T-helper 17 cell (primary cell): ENCODE measurements at places on chromosomes 7 and 10.

- DNase-seq, result no peak
Measured at GRCh38 chr7:19119870-19120486, 2.5 kb upstream of the TWIST1 start.

DNA sequence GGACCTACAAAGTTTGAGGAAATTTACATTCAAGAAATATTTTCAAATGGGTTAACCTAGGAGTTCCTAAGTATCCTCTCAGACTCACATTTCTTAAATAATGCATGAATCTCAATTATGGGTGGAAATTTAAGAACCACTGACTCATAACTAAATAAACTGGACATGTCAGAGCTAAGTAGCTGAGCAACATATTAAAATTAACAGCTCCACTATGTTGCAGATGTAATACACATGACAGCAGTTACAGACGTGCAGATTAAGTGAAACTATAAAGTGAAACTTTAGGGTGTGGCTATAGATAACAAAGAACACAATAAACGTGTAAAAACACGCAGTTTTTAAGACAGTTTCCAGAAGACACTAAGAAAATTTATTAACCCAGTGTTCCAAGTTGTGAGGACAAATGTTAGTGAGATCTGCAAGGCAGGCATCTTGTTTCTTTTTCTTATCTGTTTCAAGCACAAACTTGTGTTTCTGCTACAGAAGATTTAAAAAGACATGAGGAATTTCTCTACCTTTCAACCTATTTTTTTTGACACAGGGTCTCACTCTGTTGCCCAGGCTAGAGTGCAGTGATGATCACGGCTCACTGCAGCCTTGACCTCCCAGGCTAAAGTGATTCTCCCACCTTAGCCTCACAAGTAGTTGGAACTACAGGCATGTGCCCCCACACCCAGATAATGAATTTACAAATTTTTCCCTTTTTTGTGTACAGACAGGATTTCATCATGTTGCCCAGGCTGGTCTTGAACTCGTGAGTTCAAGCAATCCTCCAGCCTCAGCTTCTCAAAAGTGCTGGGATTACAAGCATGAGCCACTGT, 25.3 kb downstream of the DNMBP start:
- DNase-seq, result no peak

- DNase-seq, result no peak
Measured at GRCh38 chr10:17888189-17888588, 63.5 kb upstream of the SLC39A12 start.

DNA sequence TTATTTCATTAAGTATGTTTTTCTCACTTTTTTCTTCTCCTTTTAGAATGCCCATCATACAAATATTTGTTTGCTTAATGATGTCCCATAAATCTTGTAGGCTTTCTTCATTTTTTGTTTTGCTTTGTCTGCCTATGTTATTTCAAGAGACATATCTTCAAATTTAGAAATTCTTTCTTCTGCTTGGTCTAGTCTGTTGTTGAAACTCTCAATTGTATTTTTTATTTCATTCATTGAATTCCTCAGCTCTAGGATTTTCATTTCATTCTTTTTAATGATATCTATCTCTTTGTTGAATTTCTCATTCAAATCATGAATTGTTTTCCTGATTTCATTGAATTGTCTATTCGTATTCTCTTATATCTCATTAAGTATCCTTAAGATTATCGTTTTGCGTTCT, 125.1 kb upstream of the VIPR2 start:
- DNase-seq, result no peak

DNA sequence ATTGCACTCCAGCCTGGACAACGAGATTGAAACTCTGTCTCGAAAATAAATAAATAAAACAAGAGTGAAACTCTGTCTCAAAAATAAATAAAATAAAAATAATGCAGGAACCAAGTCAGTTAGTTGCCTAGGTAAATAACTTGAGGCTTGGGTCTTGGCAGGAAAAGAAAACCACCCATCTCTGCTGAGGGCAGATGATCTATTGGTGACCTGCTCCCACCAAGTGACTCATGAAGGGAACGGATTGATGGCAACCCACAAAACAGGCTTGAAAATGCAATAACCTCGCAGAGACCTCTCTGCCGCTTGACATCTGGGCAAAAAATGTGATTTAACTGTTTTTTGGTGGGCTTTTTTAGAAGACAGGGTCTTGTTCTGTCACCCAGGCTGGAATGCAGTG, 86.6 kb downstream of the CALN1 start:
- DNase-seq, result no peak

DNA sequence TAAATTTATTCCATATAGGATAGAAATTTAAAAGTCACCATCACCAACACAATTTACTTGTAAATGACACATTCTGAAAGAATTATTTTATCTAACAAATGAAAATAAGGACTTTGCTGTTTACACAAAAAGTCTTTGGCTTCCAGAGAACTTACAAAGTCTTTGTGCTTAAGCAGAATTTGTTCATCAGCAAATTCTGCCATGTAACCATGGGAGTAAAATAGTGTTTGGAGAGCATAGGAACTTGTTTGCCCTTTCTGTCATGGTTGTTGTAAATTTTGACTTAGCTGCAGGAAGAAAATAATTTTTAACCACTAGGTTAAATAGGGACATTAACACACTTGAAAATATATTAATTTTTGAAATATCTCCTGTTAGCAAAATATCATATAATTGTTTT, 15.2 kb downstream of the FGL2 start:
- DNase-seq, result no peak

DNA sequence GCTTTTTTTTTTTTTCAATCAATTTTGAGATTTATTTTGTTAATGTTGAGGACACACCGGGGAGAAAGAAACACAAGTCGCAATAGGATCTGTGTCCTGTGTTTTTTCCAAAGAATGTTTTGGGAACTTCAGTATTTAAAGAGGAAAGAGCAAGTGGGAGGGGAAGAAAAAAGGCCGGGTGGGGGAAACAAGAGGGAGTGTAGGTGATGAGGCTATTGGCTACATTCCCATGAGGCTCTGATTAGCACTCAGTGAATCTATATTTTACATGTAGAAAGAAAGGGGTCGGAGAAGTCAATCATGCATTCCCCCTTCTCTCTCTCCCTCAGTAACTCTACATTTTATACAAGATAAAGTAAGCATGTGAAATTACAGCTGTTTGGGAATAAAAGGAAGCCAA, 4.1 kb downstream of the ZNF680 start:
- DNase-seq, result no peak

DNA sequence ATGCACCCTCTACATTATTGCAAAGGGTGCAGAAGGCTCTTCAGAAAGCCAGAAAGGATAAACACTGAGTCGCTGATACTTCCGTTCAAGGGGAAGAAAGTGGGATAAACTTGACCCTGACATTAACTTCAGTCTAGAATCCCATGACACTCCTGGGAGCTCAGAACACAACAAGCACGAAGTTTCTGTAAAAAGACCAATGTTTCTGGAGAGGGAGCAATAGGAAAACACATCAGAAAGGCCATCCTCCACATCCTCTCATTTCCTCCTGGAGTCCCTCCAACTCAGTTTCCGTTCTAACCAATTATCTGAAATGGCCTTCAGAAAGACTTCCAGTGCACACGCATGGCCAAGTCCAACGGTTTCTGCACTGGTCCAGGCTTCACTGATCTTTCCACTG, 113.5 kb downstream of the SORBS1 start:
- no peak for DNase-seq
